Activated CD8-positive, alpha-beta memory T cell treated with anti-CD3 and anti-CD28 coated beads, Interleukin-2, amount 50 U/mL, for 4 hours (primary cell): ENCODE measurements at places on chromosomes 3 and 15.

- no peak for DNase-seq
Observed at GRCh38 chr15:77737238-77738037, 104.7 kb upstream of the LINGO1 start.

- DNase-seq: no peak
Observed at GRCh38 chr3:127014536-127015281, 31.8 kb downstream of the PLXNA1 start.

DNA sequence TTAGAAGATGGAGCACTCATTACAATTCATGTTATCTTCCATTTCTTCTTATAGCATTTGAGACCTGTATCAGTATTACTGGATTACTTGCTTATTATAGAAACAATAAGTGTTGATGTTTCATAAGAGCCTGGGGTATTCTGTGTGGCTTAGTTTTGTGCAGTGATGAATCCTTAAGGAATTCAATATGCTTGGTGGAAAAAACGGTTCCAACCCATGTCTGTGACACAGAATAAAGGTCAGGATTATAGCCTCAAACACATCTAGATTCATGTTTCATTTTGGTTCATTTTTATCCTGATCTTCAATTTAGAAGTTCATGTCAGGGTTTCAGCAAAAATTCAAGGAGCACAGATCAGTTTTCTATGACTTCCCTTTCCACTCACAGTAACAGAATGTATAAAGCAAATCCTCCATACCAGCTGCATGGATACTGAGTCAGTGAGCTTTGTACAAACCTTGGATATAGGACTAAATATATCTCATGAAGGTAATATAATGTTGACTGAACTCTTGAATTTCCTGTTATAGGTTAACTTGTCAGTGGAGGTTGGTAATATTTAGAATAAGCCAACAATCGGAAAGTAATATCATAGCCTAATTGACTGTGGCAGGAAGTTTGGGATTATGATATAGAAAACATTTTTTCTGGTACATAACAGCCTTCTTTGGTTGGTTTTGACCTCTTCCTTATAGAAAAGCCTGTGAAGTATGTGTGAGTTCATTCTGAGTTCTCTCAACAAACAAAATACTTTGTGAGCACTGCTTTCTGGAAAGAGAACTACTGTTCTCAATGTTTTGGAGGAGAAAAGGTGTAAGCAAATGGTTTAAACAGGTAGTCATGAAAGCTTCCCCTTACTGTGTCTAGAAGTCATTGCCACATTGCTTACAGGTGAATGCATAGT is 218.2 kb upstream of the TPM1 start:
- no peak for DNase-seq

DNA sequence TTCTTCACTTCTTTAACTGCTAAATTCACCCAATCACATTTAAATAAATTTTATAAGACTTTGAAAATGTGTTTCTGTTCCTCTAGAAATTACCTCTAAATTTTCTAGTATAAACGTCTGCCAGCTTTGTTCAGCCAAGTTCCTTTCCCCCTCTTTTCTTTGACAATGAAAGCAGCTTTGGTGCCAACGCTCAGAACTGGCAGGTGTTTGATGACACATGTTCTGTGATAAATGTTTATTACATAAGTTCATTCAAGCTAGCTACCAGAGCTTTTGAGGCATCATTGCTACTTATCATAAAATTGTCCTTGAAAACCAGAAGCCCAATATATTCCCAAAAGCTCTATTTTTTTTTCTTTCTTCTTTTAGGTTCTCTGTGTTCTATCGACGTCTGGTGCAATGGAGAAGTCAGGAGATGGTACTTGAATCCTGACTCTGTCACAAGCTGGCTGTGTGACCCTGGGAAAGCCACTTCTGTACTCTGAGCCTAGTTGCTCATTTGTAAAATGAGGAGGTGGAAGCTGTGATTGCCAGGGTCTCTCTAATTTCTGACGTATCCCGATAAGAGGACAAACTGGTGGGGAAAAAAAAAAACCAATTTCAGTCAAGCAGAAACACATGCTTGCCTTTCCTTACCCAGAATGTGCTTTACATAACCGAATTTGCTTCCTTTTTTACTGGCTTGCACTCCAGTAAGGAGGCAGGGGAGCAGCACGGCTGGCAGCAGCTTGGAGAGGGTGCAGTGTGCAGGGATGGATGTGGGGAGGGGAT is 187.1 kb upstream of the LPP start:
- DNase-seq: no peak

DNA sequence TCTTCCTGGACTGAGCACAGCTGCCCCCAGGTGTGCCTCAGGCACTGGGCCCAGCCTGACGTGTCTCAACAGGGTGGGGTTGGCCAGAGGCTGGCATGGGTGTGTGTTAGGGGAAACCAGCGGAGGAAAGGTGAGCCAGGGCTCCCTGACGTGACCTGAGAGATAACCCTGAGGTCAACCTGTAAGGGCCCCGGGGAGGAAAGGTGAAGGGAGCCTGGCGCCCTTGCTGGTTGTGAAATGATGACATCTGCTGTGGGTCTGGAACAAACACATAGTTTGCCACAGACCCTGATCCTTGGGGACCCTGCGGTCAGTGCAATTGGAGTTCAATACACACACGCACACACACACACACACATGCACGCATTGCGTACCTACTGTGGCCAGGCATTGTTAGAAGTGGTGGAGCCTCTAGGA is 100.2 kb upstream of the TLE3 start:
- DNase-seq: no peak

DNA sequence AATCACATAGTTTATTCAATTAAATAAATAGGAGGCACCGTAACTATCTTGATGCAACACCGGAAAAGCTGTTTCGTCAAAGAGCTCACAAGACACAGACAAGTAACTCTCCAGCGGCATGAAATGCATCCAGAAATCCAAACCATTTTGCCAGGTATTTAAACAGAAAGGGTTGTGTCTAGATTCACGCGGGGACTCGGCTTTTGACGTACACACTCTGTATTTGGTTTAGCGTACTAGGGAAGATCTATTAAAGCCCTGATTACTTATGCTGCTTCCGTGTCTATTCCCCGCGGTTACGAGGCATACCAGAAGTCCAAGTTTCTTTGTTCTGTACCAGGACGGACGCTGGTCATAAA is 718 bp downstream of the BNIP2 start:
- no peak for DNase-seq

DNA sequence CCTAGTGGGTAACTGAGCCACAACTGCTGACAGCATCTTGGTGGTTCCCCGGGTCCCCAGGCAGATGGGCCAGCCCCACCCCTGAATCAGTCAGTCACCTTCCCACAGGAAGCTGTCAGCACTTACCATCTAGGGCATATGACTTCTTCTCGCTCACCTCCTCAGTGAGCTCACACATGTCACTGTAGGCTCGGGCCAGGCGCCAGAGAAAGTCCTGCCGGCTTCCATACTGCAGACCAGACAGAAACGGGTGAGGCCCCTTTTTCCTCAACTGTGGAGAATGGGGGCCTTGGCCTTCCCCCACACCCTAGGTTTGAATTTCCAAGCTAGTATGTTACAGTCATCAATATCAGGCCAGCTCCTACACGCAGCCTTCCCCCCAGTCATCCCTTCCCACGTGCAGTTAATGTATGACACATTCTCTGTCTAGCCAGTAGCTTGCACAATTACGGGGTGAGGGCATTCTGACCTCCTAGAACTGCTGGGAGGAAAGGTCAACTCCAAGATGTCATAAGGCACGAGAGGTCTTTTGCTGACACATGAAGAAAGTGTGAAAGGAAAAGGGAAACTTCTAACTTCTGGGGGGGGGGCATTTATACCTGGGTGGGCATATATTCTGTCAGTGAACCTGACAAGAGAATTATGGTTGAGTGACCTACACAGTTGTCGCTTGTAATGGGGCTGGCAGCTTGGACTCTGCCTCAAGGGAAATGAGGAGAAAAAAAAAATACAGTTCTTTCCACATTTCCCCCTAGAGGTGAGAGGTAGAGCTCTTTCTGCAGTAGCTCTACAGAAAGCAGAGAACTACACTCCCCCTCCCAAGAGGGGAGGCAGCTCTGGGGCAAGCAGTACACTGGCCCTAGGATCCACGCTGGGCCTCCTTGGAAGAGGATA is 10.9 kb downstream of the RMDN3 start:
- peak; percentile 62 for DNase-seq

DNA sequence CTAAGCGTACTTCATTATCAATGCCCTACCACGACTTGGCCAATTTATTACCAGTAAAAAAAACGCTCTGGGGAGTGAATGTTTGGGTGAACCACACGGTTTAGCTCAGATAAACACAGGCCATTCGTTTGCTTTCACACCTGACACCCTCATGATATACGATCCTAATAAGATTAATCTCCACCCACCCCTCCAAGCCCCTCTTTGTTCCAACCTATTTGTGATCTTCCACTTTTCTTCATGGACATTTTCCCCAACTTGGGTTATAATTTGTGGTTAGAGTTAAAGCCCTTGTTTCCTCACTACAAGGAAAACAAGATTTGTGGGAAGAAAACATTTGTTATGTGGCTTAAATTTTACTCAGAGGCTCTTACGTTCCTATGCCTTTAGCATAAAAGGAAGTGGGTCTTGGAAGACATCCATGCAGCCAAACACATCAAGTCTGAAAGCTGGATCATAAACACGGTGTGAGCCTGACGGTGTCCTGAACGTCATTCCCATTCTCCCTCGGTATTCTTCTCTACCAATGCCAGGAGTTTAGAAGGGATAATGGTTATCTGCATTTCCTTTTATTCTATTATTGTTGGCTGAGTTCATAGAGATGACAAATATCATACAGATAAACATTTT is 518.9 kb downstream of the NR2F2 start:
- no peak for DNase-seq

GRCh38 chr3:33668618-33669017 is 49.4 kb downstream of the CLASP2 start:
- no peak for DNase-seq

DNA sequence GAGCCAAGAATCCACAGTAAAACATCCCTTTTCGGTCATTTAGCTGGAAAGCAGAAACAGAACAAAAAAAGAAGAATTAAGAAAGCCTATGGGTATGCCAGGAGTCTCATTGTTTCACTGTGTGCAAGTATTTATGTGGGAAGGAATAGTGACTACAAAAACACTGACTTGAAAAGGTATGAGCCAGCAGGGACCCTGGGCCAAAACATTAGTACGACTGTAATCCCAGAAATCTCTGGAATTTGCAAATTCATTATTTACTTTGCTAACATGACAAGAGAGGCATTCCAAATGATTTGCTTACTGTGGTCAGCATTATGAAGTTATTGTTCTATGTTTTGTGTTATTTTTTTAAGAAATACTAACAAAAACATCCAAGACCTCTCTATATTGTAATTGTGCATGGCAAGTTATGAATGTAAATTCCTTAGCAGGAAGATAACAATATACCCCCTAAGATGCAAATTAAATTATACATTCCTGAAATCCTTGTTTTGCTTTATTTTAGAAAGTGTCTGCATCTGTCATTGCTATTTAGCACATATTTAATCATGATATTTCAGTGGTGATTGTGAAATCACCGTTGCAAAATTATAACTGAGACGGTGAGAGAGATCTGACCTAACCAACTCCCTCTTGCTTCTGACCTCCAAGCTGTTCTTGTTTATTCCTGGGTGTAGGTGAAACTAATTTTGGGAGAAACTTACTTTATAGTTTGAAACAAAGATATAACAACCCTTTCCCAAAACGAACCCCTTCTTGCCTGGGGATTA is 299.2 kb downstream of the ZPLD1 start:
- no peak for DNase-seq

GRCh38 chr15:74530771-74531143 is 10.3 kb upstream of the ARID3B start:
- DNase-seq: no peak

- no peak for DNase-seq
Observed at GRCh38 chr3:183275418-183275817, 22.4 kb downstream of the B3GNT5 start.

GRCh38 chr15:33069161-33069560 is 125.4 kb downstream of the FMN1 start:
- DNase-seq: no peak

GRCh38 chr3:28317438-28318022 is 31.0 kb upstream of the ZCWPW2 start:
- DNase-seq: peak; percentile 18

DNA sequence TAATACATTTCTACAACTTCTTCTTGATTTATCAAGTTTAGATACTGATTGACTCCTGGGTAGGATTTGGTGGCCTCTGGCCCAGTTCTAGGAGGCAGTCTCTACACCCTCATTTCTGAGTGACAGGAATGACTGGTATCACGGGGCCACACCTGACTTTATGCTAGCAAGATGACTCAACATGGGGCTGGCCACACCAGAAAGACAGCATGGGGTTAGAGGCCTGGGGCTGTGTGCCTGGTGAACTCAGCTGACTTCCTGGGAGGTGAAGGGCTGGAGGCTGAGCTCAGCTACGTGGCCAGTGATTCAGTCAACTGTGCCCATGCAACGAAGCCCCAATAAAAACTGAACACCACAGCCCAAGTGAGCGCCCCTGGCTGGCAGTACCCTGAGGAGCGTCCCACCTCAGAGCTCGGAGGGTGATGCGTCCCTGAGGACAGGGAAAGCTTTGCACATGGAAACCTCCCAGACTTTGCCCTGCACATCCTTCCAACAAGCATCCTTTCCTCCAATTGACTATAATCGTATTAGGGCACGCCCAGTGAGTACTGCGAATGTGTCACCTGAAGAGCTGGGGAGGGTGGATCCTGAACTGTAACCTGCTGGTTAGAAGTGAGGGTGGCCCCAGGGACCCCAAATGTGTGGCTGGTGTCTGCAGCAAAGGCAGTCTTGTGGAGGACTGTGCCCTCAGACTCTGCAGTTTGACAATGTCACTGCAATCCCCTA is 57.2 kb downstream of the NIPA2 start:
- no peak for DNase-seq

DNA sequence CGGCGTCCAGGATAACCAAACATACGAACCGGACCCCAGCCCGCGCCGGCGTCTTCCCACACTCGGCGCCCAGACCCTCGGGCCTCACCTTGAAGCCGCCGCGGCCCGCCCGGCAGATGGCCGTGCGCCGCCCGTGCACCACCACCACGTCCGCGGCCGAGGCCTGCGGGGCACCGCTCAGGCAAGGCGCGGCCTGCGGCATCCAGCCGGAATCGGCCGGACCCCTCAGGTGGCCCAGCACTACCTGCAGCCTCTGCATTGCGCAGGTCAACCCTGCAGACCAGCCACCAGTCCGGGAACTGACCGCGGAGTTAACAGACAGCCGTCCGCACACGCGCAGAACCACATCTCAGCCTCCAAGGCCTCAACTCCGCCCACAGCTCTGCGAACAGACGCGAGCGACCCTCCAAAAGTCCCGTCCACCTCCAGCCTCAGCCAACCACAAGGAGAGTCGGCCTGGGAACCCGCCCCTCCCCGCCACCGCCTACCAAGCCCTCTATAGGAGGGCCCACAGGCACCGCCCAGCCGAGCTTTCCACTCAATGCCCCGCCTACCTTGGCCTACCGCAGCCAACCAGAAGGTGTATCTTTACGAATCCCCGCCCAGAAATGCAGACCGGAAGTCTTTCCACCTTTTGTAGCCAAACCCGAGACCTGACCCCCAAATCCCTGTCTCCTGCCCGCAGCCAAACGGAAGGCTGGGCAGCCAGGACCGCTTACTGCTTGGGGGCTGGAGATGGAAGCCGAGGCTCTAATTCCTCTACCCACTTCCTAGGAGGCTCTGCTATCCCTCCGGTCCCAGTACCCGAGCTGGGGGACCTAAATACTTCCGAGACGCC is at the start of gene ACAA1:
Gene ACAA1 (minus strand): TSS at position 351 of the 838 bp plus-strand sequence. CDS start 92 bp downstream, at position 259.
- peak; percentile 98 for DNase-seq
